Osteocyte (in vitro differentiated cells): ENCODE measurements at places on chromosomes 6 and 20. TPM values are rescaled to one million over a fixed set of nuclear protein-coding genes. Genes with fewer than 3 reads are reported as not detected.

NELFCD gene
- 60.9 and 64.5 TPM in 2 replicates for total RNA-seq

GRCh38 chr6:85417336-85417735 lies 32.5 kb upstream of the NT5E start:
- no peak for DNase-seq

LAMA4 gene
- total RNA-seq = 209 and 220 TPM in 2 replicates

ZCCHC3 gene
- 22.4 and 22.7 TPM in 2 replicates for total RNA-seq

DNA sequence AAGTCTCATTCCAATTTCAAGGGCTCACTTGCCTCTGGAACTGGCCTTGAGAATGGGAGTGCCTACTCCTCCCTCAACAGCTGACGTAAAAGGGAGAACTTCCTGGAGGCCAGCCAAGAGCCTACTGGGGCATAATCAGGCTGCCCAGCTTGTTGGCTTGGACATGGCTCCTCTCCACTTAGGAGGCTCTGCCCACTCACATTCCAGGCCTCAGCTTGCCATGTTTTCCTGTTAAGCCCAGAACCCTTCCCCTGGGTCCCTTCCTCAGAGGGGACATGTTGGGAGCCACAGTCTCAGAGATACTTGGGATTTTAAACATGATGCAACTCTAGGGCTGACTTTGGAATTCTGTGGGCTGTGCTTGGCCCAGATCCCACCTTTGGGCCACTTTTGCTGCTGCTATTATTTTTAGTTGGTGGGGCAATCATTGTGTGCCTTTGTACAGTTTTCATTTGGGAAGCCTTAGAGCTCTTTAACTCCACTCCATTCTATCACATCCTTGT lies 31.5 kb upstream of the ADTRP start:
- peak; percentile 89 for DNase-seq

- no peak for DNase-seq
Observed at GRCh38 chr6:116633685-116634084, 17.4 kb downstream of the RSPH4A start.

- DNase-seq = no peak
Observed at GRCh38 chr20:49405696-49406095, 76.8 kb downstream of the KCNB1 start.

GRCh38 chr6:39945626-39946025 lies 11.4 kb upstream of the MOCS1 start:
- DNase-seq = no peak

HMGCLL1 gene
- total RNA-seq = not detected in 2 replicates

GRCh38 chr20:21395666-21396598 lies 1.4 kb downstream of the NKX2-4 start:
- DNase-seq = no peak

TMEM14B gene
- 59.0 and 61.6 TPM in 2 replicates for total RNA-seq

- no peak for DNase-seq
Observed at GRCh38 chr6:148828047-148828446, 81.2 kb downstream of the UST start.

SYS1 gene
- 23.7 and 23.8 TPM in 2 replicates for total RNA-seq

DNA sequence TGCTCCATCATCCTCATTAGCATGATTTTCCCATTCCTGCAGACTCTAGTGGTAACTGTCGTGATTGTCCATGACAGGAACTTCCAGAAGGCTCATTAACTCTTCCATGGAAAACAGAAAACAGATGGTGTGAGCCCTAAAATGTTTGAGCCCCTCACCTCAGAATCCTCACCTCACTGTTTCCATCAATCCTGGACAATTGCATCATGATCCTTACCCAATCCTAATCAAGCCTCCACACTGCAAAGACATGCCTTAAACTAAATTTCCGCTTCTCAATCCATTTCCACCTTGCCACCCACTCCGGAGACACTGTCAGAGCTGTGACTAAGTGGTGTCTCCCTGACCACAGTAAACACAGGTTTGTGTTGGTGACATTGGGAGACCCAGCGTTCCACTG lies 311.0 kb upstream of the JARID2 start:
- DNase-seq = no peak

LY86 gene
- not detected in 2 replicates for total RNA-seq

DNA sequence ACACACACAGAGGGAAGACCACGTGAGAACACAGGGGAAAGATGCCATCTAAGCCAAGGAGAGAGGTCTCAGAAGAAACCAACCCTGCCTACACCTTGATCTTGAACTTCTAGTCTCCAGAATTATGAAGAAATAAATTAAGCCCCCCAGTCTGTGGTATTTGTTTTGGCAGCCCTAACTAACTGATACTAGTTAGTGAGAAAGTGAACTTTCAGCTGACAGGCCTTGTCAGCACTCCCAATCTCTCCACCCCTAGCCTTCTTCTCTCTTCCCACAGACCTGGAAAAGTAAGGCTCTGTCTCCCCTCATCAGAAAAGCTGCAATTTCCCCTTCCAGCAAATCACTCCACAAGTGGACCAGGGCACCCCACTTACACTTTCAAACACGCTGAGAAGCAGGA lies 108.6 kb upstream of the CDYL start:
- peak; percentile 19 for DNase-seq

DNA sequence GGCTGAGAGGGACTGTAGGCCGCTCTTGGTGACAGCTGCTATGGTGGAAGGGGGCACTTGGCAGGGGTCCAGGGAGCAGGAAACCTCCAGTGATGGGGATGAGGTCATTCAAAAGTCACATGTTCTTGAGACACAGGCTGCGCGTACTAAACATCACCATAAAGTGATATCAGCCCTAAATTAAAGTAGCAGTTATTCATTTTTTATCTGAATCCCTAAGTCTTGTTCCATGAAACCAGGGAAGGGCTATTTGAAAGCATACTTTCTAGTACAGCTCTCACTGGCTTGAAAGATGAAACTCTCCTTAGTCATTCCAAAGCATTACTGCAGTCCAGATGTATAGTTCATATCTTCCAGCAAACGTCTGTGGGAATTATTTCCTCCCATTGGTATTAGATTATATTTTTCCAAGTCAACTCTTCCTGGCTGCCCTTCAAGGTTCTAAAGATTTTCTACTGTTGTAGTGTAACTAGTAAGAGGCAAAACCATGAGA lies 373.1 kb downstream of the CD109 start:
- DNase-seq = no peak

GRCh38 chr6:124961777-124962638 lies at the start of gene RNF217:
Gene RNF217, plus strand, starts transcription at chr6:124962437. Its CDS starts 108 bp downstream, at chr6:124962545.
- DNase-seq = peak; percentile 87

DNA sequence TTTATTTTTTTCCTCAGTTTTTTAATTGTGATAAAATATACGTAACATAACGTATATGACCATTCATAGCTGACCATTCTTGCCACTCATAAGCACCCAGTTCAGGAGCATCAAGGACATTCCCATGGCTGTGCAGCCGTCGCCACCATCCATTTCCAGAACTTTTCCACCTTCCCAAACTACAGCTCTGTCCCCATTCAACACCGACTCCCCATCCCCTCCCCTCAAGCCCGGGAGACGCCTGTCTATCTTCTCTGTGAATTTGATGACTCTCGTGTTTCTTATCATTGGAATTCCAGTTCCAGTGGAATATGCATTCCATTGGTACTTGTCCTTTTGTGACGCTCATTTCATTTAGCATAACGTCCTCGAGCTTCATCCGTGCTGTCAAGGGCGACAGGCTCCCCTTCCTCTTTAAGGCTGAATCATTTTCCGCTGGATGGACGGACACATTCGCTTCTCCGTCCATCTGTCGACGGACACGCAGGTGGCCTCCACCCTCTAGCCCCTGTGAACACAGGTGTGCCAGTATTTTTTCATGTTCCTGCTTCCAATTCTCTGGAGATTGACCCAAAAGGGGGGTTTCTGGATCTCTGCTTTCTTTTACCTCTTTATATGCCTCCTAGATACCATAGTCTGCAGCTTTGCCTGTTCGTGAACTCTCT lies 88.1 kb downstream of the YTHDF1 start:
- peak; percentile 72 for DNase-seq

DNA sequence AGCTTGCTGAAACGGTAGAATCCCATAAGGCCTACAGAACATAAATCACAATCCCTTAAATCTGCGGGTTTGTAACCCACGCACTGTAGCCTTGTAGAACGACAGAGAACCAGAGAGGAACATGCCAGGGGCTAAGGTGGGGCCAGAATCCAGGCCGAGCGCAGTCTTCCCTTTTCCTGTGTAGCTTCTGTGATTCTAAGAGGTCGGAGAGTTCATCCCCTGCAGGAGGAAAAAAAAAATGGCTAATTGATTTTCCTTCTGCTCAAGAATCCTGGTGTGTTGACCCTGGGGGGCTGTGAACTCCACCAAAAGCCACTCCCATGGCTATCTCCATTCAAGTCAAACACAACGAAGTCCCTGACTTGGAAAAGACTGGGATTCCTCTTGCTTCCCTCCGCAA lies 96.3 kb downstream of the SPTLC3 start:
- no peak for DNase-seq

DNA sequence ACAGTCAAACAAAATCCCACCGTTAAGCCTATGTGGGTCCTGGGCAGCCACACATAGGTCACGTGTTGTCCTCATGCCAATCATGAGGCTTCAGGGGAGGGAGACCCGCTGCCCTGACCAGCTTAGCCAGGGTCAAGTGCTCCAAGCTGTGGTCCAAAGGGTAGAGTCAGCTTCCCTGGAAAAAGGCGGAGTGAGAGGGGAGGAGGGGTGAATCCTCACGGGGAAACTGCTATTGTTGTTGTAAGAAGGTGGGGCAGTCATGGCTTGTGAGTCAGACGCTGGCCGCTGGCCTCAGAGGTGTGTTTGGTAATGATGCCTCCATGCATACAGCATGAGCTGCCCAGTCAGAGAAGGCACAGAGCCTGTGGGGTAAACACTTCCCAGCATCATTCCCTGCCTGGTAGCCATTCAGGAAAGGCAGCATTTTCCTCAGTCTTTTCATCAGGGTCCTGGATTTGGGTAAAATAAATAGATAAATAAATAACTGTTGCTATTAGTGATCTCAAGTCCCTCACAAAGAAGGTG lies 8.7 kb downstream of the CST3 start:
- no peak for DNase-seq

- no peak for DNase-seq
Observed at GRCh38 chr6:112287577-112288225, 33.3 kb upstream of the LAMA4 start.

- DNase-seq = peak; percentile 80
Observed at GRCh38 chr20:25007491-25008305, 15.1 kb upstream of the APMAP start.

GRCh38 chr6:119476554-119476953 lies 127.0 kb upstream of the MAN1A1 start:
- no peak for DNase-seq

PGC gene
- total RNA-seq = not detected in 2 replicates

GRCh38 chr6:518218-518617 lies 126.7 kb downstream of the IRF4 start:
- DNase-seq = no peak

FOXQ1 gene
- not detected in 2 replicates for total RNA-seq

DNA sequence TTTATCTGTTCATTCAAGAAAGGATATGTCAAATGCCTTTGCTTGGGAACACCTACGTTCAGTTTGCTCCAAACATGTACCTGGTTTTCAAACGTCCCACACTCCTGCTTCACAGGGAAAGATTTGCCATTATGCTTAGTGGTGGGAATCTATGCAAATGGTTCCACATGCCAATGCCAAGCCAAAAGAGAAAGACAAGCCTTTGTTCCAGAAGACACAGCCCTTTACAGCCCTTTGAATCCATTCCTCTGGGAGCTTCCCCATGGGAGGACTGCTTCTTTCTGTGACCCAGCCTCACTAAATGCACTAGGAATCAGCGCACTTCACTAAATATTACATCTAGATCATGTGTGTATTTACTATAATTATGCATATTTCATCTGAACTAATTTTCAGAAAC lies 619.5 kb downstream of the PRKN start:
- DNase-seq = no peak

DNA sequence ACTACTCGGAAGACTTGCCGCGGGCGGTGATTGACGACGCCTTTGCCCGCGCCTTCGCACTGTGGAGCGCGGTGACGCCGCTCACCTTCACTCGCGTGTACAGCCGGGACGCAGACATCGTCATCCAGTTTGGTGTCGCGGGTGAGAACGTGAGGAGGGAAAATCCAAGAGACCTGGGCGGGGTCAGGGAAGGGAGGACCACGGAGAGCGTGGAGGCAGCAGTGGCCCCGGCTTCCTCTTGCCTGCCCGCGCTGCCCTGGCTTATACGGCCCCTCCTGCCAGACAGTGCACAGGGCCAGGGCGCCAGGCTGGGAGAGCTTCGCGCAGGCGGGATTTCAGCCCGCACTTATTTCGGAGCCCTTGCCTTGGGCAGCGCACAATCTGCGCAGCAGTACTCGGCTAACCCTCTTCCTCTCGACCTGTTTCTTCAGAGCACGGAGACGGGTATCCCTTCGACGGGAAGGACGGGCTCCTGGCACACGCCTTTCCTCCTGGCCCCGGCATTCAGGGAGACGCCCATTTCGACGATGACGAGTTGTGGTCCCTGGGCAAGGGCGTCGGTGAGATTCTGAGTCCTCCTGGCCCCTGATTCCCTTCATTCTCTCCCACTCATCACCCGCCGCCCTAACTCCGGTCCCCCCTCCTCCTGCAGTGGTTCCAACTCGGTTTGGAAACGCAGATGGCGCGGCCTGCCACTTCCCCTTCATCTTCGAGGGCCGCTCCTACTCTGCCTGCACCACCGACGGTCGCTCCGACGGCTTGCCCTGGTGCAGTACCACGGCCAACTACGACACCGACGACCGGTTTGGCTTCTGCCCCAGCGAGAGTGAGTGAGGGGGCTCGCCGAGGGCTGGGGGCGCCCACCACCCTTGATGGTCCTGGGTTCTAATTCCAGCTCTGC lies 2.0 kb downstream of the MMP9 start:
- no peak for DNase-seq

METTL24 gene
- not detected in 2 replicates for total RNA-seq

GRCh38 chr6:347232-347631 lies 44.3 kb upstream of the IRF4 start:
- DNase-seq = no peak

GRCh38 chr6:131387562-131388447 lies 185.2 kb upstream of the ARG1 start:
- no peak for DNase-seq

DNA sequence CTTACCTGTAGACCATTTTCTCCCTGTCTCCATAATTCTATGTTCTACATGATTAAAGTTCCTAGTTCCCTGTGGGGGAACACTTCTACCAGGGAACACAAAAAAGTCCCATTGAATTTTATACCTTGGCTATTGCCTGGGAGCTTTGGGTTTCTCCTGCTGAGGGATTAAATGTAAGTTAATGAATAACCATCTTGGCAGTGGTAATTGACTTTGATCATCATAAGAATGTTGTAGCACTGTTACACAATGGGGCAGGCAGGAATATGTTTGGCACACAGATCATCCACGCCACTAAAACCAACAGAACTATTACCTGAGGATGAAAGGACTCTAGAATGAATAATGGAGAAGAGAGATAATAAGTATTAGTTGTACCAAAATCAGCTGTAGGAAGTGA lies 1106.2 kb upstream of the GJE1 start:
- DNase-seq = no peak

DNA sequence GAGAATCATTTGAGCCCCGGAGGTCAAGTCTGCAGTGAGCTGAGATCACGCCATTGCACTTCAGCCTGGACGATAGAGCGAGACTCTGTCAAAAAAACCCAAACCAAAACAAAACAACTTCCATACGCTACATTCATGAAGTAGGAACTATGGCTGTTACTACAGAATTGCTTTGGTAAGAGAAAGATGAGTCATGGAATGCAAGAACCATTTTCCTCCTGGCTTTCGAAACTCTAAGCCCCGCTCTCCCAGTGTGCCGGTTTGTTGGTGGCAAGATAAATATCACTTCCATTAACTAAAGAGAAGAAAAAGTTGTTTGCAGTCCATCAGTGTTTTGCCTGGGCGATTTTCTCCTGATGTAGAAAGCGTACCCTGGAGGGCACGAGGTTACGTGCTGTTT lies 61.3 kb downstream of the ZDHHC14 start:
- no peak for DNase-seq
